Mesangial cell (primary cell): ENCODE measurements at places on chromosomes 7 and 10. TPM values are rescaled to one million over a fixed set of nuclear protein-coding genes. Genes with fewer than 3 reads are reported as not detected.

CNTNAP2 gene
- 0.63 and 0.81 TPM in 2 replicates for total RNA-seq

MBL2 gene
- not detected in 2 replicates for total RNA-seq

TBRG4 gene
- 72.4 and 115 TPM in 2 replicates for total RNA-seq

LRIT1 gene
- total RNA-seq = not detected in 2 replicates

CREB3L2 gene
- total RNA-seq = 27.8 and 33.4 TPM in 2 replicates

TMEM236 gene
- total RNA-seq = not detected in 2 replicates
